ENCODE measurements at places on chromosomes 2 and 18.

DNA sequence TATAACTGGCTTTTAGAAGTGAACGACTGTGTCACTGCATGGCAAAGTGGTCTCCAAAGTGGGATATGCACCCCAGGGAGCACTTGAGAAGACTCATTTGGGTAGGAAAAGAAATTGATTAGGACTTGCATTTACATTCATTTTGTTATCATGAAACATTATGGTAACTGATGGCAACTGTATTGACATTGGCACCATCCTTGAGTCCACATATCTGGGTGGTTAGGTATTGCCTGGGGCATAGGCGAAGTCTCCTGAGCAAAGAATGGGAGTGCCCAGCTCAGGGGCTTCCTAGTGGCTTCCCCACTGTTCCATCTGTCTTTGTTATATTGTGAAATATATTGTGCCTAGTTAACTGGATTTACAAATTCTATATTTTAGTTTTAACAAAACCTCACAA lies 29.2 kb downstream of the SPATS2L start:
- DNase-seq: no peak

DNA sequence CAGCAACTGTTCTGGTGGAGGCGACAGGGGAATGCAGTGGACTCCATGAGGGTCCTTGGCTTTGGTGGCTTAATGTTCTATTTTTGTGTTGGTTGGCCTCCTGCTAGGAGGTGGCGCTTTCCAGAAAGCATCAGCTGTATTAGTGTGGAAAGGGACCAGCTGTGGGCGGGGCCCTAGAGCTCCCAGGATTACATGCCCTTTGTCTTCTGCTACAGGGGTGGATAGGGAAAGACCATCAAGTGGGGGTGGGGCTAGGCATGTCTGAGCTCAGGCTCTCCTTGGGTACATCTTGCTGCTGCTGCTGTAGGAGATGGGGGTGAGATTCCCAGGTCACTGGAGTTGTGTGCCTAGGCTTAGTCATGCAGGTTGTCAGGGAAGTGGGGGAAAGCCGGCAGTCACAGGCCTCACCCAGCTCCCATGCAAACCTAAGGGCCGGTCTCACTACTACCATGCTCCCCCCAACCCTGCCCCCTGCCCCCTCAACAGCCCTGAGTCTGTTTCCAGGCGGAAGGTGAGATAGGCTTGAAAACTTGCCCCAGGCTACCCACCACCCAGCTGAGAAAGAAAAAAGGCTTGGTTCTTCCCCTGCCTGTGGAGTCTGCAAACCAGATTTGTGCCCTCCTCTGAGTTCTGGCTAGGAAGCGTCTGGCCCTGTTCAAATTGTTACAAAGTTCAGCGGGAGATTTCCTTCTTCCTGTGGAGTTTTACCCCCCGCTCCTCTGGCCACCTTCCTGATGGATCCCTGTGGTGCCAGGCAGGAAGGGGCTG lies 141.3 kb upstream of the LYPD1 start:
- no peak for DNase-seq

GRCh38 chr2:198340846-198341245 lies 536.5 kb downstream of the PLCL1 start:
- DNase-seq: no peak

DNA sequence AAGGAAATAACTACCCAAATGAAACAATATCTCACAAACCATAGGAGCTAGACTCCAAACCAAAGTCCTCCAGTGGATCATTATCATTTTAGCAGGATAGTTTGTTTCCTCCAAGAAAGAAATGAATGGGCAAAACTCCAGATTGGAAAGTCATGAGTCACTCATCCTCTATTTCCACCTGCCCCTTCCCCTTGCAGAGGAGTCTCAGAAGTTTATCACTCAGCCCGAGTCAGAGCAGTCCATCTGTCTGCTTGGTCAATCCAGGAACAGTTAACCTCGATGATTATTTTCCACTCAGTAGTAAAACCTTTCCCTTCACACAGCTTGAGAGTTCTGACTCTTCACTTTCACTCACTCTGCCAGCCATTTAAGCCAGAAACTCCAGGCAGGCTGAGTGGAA lies 462.2 kb downstream of the BCL11A start:
- DNase-seq: no peak

- DNase-seq: no peak
These were observed 551.8 kb downstream of the PLCL1 start for GRCh38 chr2:198356157-198356556.
